ENCODE measurements at places on chromosomes 3 and 15.

DNA sequence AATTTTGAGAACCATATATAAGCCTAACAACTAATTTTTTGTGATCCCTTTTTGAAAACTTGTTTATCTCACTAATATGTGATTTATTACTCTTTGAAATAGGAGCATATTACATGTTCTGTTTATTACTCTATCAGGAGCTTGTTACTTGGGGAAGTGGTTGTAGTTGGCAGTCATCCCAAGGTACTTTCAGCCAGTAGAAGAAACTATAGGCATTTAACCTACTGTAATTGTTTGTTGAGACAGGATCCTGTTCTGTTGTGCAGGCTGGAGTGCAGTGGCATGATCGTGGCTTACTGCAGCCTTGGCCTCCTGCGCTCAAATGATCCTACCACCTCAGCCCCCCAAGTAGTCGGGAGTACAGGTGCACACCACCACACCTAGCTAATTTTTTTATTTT lies 195.6 kb downstream of the TCF12 start:
- no peak for DNase-seq

DNA sequence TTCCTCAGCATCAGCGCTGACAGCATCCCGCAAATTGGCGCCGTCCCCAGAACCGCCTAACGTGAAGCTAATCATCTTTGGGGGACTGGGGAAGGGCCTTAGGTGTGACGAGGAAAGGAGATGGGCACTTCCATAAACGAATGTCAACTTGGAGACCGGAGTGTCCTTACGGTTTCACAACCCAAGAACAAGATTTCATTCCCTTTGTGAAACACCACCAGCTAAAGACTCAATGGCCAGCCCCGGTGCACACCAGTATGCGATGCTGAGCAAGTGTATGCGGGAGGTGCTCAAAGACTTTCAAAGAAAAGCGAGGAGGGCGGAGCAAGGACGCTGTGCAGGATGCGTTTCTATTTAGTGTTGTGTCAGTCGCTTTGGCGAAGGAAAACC lies 759 bp upstream of the TTBK2 start:
- DNase-seq, result peak; percentile 17

GRCh38 chr15:101170568-101171350 lies 81.1 kb downstream of the CHSY1 start:
- no peak for DNase-seq

DNA sequence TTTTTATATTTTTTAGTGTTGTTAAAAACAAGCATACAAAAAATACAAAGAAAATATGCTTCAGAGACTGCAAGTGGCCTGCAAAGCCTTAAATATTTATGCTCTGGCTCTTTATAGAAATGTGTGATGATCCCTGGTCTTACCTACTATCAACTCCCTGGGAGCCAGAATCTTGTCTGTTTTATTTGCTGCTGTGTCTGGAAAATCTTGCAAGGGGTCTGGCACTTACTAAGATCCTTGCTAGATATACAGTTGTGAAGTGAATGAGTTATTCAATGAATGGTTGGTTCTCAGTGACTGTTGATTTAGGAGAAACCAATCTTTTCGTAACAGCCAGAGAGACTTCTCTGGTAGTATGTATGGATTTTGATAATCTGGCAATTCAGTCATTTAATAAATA lies 521.0 kb upstream of the CFAP20DC start:
- DNase-seq, result no peak

DNA sequence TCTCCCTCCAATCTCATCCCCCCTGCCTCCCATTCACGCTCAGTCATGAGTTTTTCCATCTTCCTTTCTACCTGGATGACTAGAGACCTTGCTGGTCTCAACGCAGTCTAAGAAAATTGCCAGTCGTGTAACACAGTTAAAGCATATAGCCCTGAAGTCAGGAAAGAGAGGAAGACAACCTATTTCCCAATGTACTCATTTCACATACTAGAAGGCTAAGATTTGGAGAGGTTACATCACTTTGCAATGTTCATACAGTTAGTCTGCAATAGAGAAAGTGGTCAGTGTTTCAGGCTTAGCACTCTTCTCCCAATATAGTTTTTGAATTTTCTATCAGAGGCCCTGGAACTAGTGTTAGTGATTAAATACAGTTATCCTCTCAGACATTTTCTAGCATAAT lies 278.6 kb downstream of the EDEM1 start:
- no peak for DNase-seq

DNA sequence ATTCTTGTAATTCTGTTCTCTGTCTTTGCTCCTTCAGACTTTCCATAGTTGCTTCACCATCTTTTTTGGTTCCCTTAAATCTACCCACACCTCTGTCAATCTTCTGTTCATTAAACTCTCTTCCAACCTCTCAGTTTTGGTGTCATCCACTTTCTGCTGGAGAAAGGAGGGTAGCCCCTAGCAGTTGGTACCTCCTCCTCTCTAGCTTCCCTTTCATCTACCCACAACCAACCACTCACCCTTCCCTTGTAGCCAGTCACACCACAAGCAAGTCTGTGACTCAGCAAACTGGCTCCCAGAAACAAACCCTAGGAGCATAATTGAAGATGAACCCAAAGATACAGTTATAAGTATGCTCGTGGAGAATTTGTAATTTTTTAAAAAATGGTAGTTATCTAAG lies 318.6 kb downstream of the FHIT start:
- peak; percentile 18 for DNase-seq

GRCh38 chr3:64449026-64449425 lies 223.8 kb upstream of the PRICKLE2 start:
- DNase-seq, result no peak

DNA sequence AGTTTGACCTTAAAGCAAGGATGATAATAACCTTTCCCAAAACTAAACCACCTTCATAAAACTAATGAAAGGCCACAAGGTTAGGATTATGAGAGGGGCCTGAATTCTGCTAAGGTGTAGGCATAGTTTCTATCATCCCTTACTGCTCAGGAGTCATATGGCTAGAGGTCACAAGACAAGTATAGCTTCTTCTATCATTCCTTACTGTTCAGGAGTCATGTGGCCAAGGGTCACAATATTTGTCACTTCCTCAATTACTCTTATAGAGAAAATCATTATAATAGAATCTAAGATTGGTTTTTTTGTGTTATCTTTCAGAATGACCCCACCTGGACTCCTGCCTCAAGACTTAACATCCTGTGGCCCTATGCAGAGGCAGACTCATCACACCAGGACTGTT lies 36.6 kb downstream of the HERC1 start:
- DNase-seq, result no peak

GRCh38 chr3:25785826-25786225 lies 2.6 kb upstream of the NGLY1 start:
- no peak for DNase-seq

GRCh38 chr3:169112153-169112892 lies 551.2 kb downstream of the MECOM start:
- no peak for DNase-seq

DNA sequence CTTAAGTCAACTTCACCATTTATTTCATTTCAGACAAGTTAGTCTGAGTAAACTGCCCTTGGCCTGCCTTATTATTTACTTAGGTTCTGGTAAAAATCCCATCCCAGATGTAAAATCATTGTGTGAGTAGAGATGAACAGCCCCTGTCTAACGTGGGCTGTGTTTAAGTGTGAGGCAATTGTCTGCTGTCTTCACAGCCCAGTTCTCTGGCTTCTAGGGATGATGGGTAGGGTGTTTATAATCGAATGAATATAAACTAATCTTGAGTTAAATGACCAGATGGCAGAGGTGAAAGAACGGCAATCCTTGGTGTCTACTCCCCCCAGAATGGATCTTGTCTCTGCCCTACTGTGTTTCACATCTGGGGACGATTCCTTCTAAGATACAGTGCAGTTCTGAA lies 20.8 kb downstream of the PPARG start:
- no peak for DNase-seq

DNA sequence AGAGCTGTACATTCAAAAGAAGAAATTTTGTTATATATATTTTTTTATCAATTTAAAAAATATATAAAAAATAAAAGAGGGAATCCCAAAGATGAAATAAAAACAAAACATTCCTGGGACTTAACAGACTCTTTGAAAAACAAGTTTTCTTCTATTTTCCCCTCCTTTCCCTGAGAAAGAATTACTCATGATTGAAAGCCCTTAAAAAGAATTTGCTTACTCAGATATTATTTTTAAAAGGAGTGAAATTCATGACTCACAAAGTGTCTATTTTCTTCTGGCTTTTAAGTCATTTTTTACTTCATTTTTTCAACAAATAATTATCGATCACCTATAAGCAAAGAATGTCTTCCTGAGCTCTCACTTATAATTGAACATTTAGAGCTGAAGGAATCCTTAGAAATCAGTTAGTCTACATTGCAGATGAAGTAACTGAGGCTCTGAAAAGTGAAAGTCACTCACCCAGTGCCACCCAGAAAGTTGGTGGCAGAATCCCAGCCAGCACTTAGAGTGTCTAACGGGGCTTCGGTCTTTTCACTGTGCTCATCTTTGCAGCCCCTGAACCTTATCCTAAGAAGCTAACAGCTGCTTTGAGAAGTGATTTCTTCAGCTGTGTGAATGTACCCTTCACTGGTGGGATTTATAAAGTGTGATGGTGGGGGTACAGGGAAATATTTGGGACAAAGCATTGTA lies 42.5 kb upstream of the NUDT16 start:
- DNase-seq, result no peak
